ENCODE measurements at places on chromosomes 5 and 9. TPM values are rescaled to one million over a fixed set of nuclear protein-coding genes. Genes with fewer than 3 reads are reported as not detected.

Gene GRIA1
- total RNA-seq = not detected

Gene FOXD4L3
- not detected for total RNA-seq

DNA sequence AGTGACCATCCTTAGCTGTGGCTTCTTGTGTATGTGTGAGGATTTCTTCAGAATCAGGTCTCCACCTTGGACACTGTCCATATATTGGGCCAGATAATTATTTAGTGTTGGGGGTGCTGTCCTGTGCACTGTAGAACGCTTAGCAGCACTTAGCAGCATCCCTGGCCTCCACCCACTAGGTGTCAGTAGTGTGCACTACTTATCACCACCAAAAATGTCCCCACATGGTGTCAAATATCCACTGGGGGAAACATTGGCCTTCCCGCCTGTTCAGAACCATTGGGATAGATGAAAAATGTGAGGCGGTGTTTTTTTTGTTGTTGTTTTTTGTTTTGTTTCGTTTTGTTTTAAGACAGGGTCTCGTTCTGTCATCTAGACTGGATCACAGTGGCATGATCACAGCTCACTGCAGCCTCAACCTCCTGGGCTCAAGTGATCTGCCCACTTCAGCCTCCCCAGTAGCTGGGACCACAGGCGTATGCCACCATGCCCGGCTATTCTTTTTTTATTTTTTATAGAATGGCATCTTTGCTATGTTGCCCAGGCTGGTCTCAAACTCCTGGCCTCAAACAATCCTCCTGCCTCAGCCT, 67.7 kb downstream of the TENT4A start:
- H3K36me3 ChIP-seq = no peaks in the 10 kb centered on the region
- H3K27ac ChIP-seq = no peak overlapping the region
- DNase-seq = peak; percentile 42
- peaks cover 7% of the 10 kb centered on the region for H3K4me1 ChIP-seq
- peaks cover 7% of the 10 kb centered on the region for H3K27me3 ChIP-seq
- H3K4me3 ChIP-seq = no peak overlapping the region

DNA sequence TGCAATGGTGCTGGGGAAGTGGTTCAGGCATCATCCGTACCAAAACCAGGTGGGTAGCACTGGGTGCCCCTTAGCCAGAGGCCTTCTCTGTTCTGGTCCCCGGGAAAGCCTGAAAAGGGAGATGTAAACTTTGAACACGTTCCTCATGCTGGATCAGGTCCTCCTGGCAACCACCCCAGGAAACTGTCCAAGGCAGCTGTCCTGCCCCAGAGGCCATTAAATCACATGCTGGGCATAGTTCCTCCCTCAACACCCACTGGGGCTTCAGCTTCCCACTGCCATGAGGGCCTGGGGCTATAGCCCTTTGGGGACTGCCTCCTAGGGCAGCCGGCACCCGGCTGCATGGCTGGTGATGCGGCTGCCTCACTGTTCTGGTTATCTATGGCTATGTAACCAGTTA, 228.9 kb upstream of the MVB12B start:
- no peak for DNase-seq
- no peaks in the 10 kb centered on the region for H3K36me3 ChIP-seq
- peaks cover 12% of the 10 kb centered on the region for H3K27me3 ChIP-seq
- no peak overlapping the region for H3K27ac ChIP-seq
- H3K4me1 ChIP-seq = no peaks in the 10 kb centered on the region

DNA sequence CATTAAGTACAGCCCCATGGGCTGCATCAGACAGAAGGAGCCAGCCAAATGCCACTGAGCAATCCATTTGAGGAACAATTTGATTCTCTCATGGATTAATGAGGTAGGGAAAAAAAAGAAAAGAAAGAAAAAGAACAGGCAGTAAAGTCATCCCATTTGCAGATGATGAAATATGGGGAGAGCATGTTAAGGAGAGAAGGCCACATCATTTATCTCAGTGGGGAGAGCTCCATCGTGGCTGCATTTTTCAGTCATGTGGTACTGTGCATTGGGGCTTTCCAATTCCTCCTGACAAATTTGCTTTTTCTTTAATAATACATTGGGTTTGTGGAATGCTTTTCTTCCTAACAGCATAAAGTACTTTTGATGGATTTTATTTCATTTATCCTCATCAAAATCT, 375.2 kb upstream of the TLE4 start:
- peaks cover 2% of the 10 kb centered on the region for H3K27me3 ChIP-seq
- no peaks in the 10 kb centered on the region for H3K4me1 ChIP-seq
- no peaks in the 10 kb centered on the region for H3K36me3 ChIP-seq
- no peak overlapping the region for H3K27ac ChIP-seq

- DNase-seq = peak; percentile 7
- peaks cover 37% of the 10 kb centered on the region for H3K27me3 ChIP-seq
- no peak overlapping the region for H3K4me3 ChIP-seq
- H3K36me3 ChIP-seq = no peaks in the 10 kb centered on the region
Observed at GRCh38 chr5:74945561-74946165, 79.5 kb upstream of the FAM169A start.

DNA sequence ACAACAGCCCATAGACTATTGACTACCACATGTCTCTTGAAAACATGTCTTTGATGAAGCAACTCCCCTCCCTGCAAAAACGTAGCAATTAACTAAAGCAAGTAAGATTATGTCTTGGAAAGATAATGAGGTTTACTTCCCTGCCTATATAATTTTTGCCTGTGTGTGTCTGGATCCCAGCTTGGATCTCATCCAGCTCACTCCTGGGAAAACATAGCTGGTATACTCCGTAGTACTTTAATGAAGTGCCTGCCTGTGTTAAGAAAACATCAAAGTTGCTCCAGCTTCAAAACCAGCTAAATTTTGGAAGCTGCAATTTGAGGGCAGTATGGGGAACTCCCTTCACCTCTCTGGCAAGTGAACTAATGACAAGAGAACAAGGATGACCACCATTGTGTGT, 182.6 kb upstream of the C9orf72 start:
- H3K4me1 ChIP-seq = no peaks in the 10 kb centered on the region
- no peak overlapping the region for H3K27ac ChIP-seq
- no peak for DNase-seq

DNA sequence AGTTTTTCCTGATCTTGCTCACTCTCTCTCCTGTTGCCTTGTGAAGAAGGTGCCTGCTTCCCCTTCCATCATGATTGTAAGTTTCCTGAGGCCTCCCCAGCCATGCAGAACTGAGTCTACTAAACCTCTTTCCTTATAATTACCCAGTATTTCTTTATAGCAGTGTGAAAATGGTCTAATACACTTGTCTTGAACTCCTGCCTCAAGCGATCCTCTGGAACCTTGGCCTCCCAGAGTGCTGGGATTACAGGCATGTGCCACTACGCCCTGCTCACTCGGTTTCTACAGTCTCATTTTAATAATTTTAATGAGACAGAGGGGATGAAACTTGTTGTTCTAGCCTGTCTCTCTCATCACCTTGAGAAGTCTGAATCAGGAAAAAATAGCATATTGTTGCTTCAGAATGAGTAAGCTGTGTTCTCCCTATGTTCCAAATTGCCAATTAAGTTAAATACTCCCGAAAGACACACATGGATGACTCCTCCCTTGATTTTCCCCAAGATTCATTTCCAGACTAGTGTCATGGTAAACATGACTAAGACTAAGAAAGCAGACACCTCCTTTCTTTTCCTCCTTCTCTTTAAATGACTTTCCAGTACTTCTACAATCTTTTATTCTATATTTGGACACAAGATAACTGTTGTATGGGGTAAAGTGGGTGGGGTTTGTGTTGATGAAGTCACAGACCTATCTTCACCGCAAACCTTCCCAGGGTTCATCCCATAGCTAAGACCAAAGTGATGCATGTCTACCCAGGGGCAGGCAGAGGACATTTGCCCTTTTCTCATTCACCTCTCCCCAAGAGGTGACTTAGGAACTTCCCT, 7.8 kb upstream of the DNAJC18 start:
- H3K4me1 ChIP-seq = peaks cover 62% of the 10 kb centered on the region
- H3K27me3 ChIP-seq = no peaks in the 10 kb centered on the region
- peaks cover 9% of the 10 kb centered on the region for H3K36me3 ChIP-seq
- no peak for DNase-seq
- no peak overlapping the region for H3K4me3 ChIP-seq
- H3K27ac ChIP-seq = peak overlapping the region; percentile 63

DNA sequence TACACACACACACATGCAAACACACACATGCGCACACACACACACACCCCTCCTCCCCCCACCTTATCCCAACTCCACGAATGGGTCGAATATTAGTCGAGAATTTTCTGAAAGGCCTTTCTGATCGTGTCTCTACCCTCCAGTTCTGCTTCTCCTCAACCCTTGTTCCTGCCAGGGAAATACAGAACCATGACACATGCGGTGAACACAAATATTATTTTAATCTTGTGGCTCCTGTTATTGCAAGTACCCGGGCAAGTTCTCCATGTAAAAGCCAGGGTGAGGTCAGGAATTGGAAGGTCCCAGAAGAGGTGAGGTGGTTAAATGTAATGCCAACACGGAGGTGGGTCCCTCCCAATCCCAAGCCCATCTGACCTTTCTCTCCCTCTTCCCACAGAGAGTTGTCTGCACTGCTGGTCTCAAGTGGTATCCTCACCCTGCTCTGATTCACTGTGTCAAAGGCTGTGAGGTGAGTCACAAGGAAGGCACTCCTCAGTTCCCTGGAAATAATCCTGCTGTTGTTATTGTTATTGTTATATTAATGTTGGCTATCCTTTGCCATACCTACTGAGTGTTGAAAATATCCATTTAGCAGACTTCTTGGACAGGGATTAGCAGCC, 223.7 kb downstream of the PAPPA start:
- no peak overlapping the region for H3K27ac ChIP-seq
- no peaks in the 10 kb centered on the region for H3K36me3 ChIP-seq
- H3K27me3 ChIP-seq = no peaks in the 10 kb centered on the region
